T-cell (primary cell): ENCODE measurements at places on chromosomes 16 and 17.

DNA sequence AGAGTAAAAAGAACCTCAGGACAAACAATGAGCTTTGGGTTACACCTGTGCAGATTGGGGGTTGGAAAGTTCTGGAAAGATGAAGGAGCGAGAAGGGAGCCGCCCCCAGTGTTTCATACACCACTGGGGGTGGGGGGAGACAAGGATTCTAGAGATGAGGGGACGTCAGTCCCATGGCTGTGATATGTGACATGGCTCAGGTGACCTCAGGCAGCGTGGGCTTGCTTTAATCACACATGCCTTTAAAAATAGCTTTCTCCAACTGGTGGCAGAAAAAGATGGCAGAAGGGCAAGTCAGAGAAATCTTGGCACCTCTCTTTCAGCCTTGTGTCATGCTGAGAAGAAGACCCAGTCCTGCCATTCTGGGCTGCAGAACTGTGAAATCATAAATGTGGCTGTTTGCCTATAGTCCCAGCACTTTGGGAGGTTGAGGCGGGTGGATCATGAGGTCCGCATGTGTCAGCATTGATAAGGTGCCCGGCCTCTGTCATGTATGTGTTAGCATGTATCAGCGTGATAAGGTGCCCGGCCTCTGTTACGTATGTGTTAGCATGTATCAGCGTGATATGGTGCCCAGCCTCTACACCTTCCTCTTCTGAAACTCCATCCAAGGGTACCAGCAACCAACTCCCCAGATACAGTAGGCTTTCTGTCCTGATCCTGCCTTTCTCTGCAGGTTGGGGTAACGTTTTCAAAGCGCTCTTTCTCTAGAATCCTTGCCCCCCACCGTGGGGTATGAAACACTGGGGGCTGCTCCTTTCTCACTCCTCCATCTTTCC lies 25.0 kb downstream of the WIPI1 start:
- no peak for DNase-seq

DNA sequence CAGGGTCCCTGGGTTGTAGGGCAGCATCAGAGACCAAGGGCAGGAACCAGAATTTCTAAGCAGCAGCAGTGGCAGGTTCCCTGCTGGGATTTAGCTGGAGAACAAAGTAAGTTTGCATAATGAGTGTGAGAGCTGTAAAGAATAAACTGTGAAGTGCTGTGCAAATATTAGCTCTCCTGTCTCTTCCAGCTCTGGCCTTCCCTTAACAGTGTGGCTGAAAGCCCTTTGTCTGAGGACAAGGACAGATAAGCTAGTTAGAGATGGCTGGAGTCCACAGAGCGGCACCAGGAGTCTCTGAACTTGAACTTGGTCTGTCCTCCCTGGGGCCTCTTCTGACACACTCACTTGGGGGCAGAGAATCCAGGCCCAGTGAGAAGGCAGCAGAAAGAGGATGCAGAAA lies 98.2 kb upstream of the WSCD1 start:
- DNase-seq, result no peak

DNA sequence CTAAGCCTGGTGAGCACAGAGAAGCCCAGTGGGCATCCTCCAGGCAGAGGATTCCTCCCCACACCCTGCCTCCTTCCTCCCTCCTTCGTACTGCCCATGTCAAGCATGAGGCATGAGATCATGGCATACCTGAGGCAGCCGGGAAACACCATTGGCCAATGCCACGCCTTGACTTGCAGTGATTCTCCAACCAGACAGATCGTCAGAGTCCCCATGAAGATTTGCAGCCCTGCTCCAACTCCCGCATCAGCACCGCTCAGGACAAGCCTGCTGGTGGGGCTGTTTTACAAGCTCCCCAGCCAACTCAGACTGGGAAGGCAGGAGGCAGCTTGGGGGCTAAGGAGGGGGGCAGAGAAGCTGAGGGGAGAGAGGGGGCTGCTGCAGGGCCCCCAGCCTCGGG lies 2.9 kb upstream of the KRT16 start:
- DNase-seq, result no peak

- peak; percentile 3 for DNase-seq
Measured at GRCh38 chr17:74008196-74008595, 195.3 kb upstream of the RPL38 start.

DNA sequence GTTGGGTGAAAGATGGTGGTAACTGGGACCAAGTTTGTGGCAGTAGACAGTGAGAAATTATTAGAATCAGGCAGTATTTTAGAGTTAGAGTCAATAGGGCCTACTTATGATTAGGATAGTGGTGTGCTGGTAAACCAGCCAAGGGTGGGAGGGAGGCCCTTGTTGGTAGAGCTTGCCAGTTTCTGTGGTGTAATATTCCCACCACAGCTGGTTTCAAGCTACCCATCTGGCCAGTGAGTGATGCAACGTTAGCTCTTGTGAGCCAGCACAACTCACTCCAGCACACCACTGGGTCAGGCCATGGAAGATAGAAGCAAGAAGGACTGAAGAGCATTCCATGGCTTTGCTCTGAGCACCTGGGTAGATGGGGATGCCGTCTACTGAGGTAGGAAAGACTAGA lies 34.9 kb downstream of the GNAO1 start:
- no peak for DNase-seq

GRCh38 chr16:57092786-57093411 lies 516 bp downstream of the CPNE2 start:
- peak; percentile 47 for DNase-seq

DNA sequence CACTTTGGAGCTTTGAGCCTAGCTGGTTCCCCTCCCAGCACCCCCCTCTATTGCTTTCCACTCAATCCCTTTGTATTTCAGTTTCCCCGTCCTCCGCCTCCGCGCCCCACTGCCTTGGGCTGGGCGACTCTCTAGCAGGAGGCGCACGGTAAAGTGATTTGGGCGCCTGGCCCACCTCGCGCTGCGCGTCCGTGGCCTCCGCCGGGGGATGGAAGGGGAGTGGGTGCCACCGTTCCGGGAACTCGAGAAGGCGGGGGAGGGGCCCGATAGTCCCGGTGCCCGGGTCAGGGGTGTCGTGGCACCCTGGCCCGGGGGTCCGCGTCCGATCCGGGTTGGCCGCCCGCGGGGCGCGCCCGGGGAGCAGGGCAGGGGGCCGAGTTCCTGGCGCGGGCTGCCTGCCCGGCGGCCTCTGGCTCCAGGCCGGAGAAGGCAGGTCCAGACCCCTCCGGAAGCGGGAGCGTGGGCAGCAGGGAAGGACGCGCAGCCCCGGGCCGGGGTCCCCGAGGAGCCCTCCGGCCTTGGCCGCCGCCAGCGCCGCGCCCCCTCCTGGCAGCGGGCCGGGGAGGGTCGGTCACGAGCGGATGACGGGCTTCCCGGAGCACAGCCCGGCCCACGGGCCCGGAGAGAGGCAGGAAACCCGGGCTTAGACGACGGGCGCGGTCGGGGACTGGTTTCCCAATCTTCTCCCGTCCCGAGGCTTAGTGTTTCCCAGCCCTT lies 15.8 kb downstream of the MEOX1 start:
- no peak for DNase-seq

DNA sequence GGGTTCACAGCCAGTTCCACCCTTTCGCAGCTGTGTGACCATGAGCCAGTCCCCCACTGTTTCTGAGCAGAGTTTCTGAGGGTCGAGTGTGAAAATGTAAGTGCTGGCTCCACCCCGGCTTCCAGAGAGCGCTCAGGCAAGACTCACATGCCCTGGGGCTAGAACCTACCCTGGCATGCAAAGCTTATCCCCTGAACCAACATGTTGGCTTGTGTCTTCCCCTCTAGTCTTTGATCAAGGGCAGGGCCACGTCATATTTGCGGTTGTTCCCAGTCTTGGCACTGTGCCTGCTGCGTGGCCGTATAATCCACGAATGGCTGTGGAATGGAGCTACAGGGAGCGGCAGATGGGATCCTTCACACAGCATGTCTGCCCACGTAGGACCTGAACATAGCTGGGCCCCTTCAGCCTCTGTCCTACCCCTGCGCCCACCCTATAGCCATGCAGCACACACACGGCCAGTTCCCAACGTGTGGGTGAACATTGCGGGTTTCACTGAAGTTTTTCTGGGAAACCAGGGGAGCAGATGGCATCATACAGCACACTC lies 84.8 kb downstream of the MRM1 start:
- DNase-seq, result no peak

GRCh38 chr16:7392206-7392605 lies 59.6 kb downstream of the RBFOX1 start:
- no peak for DNase-seq
